Fibroblast of the conjunctiva (primary cell): ENCODE measurements at places on chromosomes 3 and 15.
A peak's percentile ranks its signal among the peaks of the same experiment; 100 is the strongest.

DNA sequence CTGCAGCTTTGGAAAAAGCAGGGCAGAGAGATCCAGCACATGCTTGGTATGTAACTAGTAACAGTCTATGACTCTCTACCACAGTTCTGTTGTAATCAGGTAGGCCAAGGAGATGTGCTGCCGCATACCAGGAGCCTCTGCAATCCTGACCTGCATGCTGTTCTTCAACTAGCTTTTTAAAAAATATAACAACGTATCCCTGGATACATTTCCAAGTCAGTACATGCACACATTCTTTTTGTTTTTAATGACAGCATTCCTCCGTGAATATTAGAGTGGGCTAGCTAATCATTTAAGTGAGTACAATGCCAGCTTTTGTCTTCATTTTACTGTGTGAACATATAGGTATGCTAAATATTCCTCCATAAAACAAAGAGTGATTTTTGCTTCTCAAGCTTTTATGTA lies 437.8 kb downstream of the RBMS3 start:
- no peak for DNase-seq

DNA sequence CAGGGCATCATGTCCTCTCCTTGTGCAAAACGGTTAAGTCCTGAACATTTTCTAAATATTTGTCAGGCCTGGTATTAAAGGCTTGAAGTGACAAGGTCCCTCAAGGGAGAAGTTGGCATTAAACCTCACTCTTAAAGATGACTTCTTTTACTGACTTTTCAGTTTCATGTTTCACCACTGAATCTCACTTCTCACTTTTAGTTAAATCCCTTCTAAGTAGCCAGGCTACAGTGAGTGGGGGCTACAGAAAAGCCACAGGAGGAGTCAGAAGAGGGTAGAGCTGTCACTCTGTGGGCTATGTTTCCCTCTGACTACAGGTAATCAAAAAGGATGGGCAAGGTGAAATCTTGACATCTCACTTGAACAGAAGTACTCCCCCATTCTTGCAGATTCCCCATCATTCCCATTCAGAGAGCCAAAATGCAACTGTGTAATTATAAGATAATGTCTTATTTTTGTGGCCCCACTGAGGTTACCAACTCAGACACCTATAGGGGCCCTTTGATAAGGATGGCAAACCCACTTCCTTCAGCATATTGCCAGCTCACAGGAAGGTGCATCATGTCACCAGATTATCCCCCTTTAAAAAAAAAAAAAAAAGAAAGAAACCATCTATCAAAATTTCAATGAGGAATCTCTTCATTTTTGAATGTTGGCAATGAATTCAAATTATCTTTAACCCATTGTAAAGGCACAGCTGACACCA lies 790.1 kb upstream of the CFAP20DC start:
- DNase-seq = no peak

GRCh38 chr3:123749711-123750110 lies 134.4 kb downstream of the MYLK start:
- DNase-seq = peak; percentile 69

DNA sequence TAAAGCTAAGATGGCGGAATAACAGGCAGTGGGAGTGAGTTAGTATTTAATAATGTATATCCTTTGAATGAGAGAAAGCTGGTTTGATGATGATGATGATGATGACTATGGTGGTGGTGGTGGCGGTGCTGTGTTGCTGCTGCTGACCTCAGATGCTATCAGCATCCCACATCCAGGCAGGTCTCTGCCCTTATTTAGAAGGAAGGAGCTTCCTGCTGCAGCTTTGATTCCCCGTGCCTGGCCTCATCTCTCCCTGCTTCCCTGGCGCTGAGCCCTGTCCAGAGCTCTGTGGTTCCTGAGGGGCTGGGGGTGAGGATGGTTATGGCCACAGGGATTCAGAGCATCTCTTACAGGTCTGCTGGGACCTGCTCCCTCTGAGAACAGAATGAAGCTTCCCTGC lies 73.1 kb downstream of the RAB11A start:
- no peak for DNase-seq

GRCh38 chr3:157369727-157370421 lies 66.8 kb upstream of the PTX3 start:
- peak; percentile 92 for DNase-seq

- DNase-seq = no peak
Observed at GRCh38 chr3:83034806-83035703, 1273.6 kb upstream of the GBE1 start.

- no peak for DNase-seq
Observed at GRCh38 chr15:90396321-90396720, 8.3 kb downstream of the IQGAP1 start.

DNA sequence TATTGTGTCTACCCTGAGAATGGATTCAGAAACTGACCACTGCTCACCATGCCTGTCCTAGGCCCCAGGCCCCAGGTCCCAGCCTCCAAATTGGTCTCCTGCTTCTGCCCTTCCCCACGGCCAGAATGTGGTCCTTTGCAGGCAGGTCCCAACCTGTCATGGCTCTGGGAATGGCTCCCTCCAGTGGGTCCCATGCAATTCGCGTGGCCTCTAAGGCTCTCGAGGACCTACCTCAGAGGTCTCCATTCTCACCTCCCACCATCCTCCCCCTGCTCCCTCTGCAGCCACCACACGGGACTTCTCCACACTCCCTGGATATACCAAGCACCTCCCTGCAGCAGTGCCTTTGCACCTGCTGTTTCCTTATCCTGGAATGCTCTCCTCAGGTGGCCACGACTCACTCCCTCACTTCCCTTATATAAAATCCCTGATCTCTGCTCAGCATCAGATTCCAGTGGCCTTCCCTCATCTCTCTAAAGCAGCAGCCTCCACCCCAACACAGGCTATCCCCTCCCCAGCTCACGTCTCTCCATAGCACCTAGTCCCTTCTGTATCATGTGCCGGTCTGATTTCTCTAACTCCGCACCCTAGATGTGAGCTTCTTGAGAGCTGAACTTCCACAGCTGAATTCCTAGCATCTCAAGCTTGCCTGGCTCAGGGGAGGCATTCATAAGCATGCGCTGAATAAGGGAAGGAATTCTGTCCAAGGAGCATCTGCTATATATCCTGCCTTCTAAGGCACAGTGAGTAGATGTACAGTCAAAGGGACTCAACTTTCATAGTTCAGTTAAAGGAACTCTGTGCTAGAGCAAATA lies 56.9 kb downstream of the ARRDC4 start:
- no peak for DNase-seq

- no peak for DNase-seq
Observed at GRCh38 chr3:106371971-106372805, 503.4 kb upstream of the CBLB start.

DNA sequence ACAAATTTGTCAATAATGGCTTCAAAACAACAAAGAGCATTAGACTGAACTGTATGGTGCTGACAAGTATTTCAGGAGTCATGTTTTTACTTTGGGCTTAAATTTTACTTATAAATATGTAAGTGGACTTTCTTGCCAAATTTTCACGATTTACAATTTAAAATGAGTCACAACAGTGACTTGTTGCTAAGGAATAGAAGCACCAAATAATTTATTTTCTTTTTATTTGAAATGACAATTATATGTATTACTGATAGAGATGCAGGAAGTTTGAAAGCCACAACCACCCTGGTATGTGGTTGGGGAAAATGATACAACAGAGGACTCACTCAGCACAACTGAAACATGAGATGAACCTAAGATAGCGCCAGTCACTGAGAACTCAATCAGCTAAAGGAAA lies 90.3 kb downstream of the FMN1 start:
- peak; percentile 12 for DNase-seq

- no peak for DNase-seq
Observed at GRCh38 chr3:188006726-188007393, 147.1 kb upstream of the LPP start.

GRCh38 chr15:92569778-92570177 lies 85.8 kb downstream of the FAM174B start:
- no peak for DNase-seq

DNA sequence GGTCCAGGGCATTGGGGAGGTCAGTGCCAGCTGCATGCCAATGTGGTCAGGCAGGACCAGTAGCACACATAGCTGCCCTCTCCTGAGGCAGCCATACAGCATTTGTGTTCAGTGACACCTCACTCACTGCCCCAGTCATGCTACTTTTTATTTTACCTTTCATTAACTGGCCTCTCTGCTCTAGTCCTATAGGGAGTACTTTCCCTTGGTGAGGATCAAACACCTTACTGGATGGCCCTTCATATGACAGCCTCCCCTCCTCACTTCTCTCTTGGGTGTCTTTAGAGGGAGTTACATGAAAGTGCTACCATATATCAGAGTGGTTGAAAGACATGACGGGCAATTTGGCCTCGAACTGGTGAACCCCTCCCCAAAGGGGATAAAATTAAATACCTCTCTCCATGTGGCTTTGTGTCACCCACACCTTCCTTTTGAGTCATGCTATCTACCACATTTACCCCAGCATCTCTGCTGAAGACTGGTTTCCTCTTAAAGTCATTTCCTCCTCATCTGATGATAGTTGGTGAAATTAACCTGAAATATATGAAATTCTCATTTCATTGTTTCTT lies 17.6 kb downstream of the RLBP1 start:
- DNase-seq = no peak

GRCh38 chr15:56356616-56357015 lies 8.6 kb upstream of the TEX9 start:
- DNase-seq = no peak

GRCh38 chr15:97817276-97817890 lies 143.1 kb upstream of the ARRDC4 start:
- DNase-seq = no peak

DNA sequence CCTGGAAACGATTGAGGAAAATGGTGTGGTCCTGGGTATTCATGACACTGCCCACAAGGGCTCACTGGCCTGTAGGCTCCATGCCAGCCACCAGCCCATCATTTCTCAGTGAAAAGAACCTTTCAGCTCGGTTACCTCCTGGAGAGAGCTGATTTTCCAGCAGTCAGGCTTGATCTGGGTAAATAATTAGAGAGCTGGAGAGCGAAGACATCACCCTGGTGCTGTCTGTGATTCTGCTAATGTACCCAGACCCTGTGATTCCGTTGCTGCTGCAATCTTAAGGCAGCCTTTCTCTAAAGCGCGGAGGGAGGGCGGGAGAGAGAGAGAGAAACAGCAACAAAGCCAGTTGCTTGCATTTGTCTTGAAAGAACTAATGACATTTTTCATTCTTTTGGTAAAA lies 221.9 kb upstream of the TOPAZ1 start:
- no peak for DNase-seq

- DNase-seq = no peak
Observed at GRCh38 chr3:14845180-14845579, 26.4 kb downstream of the FGD5 start.

GRCh38 chr15:89385596-89386331 lies 51.1 kb upstream of the POLG start:
- no peak for DNase-seq

- DNase-seq = no peak
Observed at GRCh38 chr3:97662762-97663161, 101.8 kb upstream of the ARL6 start.

- DNase-seq = no peak
Observed at GRCh38 chr3:43442872-43443395, 156.6 kb downstream of the SNRK start.

- no peak for DNase-seq
Observed at GRCh38 chr3:151091685-151092345, 6.4 kb downstream of the MED12L start.

DNA sequence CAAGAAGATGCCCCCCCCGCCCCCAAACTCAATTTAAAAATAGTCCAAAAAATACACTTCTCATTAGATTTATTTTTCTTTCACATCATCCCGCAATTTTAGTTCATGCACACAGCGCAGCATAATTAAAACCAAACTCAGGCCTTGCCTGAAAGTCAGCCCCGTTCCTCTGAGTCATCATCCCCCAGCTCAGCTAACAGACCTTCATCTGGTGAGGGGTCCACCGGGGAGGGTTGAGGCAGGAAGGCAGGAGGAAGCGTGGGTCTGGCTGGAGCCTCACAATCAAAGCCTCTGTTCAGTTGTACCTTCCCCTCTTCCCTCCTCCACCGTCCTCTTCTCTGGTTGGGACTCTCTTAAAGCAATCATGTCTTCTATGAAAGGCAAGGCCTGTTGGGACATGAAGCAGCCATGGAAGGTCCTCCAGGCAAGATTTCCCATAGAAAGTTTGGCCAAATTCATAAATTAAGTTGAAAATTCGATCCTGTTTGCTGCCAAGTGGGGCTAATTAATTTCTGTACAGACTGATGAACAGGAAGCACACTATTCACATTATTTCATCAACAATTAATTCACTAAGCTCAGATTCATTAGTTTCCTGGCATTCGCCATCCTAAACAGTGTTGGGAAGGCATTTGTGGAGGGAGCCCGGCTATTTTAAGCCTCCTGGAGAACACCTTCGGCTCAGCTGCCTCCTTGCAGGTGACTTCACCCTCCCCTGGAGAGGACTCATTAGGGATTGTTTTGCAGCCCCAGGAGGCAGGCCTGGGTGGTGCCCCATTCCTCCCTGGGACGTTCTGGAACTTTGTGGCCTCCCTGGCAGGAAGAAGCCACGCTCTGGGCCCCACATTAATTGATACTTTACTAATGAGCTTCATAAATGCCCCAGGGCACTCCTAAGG lies 72.3 kb upstream of the BNC1 start:
- DNase-seq = no peak

DNA sequence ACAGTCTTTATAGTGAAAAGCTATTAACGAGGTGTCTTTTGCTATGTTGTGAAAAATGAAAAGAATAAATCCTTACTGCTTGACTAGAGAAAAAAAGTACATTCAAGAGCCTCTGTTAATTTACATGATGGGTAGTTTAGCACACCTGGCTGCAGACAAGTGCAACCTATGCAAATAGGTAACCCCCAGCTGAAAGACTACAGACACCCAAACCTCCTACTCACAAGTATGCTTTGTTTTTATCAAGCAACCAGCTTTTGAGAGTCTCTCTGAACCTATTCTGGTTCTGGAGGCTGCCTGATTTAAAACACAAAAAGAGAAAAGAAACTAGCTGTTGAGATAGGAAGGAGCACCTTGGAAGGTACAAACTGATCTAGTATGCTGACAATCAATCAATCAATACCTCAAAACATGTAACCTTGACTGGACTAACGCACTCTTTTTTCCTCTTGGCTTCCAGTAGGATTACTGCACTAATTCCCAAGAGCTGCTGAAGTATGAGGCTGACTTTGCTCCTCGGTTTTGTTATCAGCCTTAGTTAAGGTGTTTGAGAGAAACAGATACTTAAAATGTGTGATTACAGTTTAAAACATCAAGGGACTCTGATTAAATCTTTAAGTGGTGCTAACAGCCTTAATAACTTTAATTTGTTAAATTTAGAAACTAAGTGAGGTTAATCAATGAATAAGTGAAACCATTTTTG lies 63.6 kb downstream of the OSBPL10 start:
- DNase-seq = no peak

DNA sequence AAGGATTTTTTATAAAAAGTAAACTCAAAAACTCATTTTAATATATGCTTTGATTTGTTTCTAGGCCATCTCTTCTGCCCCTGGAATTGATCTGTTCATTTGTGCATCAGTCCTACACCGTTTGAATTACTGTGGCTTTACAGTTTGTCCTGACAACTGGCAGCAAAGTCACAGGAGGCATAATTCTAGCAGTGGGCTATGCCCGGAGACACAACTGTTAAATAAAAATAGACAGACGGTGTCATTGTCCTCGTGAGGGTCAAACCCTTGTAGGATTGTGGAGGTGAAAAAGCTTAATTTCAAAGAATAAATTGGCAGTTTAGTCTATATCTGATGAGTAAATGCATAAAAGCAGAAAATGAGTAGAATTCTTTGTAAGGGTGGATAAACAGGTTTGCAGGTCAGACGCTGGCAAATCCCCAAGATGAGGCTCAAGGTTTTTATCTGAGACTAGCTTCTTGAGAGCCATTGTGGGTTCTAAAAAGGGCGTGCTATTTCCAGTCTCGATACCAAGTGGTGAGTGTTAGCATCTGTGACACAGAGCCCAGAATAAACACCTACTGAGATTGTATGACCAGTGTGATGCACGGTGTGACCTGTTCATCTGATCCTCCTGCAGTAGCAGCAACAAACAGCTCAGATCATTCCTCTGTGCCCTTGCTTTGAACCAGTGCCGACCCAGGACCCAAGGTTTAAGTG lies 51.5 kb upstream of the SLCO3A1 start:
- no peak for DNase-seq
